ENCODE measurements at places on chromosomes 12 and 14.

DNA sequence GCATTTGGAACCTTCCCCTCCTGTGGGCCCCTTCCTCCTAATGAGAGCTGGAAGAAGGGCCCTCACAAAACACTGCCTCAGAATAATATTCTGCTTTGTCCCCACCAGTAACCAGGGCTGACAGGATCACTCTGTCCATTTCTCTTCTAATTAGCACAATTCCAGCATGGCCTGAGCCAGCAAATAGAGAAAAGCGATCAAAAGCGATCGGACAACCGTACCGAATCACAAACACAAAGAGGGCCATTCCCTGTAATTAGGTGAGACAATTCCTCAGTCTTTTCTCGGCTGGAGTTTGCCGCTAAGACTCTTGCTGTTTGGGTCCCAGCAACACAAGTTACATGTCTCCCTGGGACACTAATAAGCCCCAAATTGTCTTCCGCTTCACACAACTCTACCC lies 35.6 kb upstream of the VSX2 start:
- DNase-seq = no peak

- DNase-seq = no peak
Measured at GRCh38 chr14:34113991-34114390, 163.1 kb upstream of the EGLN3 start.

GRCh38 chr12:11863478-11863906 lies 207.2 kb upstream of the BCL2L14 start:
- no peak for DNase-seq

DNA sequence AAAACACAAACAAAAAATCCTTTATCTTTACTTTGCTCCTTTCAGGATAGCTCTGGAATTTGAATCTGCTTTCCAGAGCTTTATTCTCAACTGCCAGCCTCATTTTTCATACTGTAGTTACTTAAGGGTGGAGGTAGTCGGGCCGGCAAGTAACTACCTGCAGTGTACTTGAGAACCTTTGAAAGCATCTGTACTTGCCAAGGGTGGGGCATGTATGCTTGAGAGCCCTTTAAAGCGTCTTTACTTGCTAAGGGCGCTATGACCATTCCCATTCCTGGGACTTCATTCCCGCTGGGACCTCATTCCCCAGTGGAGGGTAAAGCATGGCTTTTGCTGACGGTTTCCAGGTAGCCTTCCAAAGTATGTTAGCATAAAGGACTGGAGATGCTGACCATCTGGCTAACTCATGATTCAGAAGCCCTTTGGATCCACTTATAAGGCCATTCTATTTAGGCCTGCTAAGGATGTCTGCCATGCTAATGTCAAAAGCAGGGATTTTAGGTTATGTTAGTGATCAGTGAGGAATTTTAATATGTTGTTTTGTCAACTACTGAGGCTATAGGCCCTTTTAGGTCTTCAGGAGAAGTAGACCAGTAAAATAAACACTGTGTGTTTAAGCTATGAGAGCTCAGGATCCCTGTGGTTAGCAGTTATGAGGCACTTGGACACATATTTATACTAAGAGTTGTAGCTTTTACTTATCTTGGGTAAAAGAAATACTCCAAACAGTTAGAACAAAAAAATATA lies 74.9 kb downstream of the CRADD start:
- no peak for DNase-seq

DNA sequence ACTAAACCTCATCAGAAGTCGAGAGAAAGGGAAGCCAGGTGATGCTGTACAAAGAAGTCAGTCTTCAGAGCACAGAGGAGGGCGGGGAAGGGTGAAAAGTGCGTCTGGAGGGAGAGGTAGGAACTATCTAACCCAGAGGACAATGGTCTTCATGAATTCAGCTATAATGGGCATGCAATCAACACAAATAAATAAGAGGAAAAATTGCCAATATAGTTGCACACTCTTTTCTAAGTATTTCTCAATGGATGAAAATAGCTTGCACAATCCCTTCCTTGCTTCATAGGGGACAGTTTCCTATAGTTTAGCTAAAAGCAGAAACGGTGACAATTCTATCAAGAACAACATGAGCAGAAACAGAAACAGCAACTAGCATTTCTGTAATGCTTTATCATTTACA lies 931.2 kb downstream of the AACS start:
- no peak for DNase-seq

GRCh38 chr14:69980457-69981425 lies 101.5 kb downstream of the SMOC1 start:
- no peak for DNase-seq

DNA sequence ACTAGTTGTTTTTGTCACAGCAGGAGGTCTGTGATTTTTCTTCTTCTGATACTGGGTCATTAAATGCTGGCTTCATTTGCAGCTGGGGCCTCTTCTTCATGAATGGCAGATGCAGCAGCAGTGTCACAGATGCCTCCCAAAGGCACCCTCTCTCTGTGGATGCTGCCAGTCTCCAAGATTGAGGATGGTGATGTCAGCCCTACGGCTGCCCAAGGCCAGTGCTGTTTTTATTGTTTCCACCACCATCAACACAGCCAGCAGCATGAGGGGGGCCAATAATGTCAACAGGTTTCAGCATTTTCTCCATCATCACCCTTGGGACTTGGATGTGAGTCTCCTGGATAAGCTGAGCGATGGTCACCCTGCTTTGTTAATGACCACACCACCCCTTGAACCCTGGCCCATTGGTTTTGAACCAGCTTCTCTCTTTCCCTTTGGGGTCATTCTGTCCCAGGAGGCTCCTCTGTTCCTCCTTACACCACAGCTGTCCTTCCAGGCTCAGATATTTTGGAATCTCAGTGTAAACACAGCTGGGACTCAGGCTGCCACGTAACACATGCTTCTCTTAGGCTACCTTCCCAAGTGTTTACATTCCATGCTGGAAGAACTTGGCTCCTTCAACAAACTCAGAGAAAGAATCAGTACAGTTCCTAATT lies 151.7 kb upstream of the DDHD1 start:
- no peak for DNase-seq

DNA sequence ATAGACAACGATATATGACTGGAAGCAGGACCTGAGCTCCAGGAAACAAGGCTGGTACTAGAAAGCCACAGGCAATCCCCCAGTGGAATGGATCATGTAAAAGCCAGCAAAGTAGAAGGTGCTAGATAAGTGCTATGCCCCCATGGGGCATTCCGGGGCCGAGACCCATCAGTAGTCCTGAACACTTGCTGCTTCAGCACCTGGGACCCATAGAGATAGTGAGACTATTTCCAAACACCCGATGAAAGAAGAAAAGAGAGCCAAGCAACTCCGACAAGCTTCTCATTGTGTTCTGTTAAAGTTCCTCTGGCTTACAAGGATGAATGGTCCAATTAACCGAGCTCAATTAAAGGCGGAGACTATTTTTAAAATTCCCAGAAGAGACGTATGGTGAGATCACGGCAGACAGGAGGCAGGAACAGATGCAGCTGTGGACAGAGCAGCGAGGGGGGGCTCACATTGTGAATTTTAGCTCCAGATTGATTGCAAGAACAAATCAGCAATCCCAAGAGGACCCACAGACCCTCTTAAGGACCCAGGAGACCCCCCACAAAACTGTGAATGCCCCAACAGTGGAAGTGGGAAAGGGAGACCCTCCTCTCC lies 142.5 kb upstream of the OVCH1 start:
- DNase-seq = no peak

DNA sequence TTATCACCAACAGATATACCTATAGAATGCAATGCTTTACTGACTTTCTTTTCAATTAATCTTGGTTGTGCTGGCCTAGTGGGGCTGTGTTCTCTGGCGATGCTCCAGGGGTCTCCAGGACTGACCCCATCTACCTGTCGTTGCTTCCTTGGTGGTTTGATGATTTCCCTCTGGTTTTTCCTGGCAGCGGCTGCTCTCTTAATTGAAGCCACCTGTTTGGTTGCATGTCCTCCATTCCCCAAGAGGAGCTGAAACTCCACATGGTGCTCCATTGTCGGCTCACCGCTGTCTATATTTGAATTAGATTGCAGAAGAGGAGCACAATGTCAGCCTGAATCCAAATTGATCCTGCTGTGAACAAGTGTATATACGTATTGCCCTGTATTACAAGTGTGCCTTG lies 7.1 kb upstream of the IFNG-AS1 start:
- no peak for DNase-seq

DNA sequence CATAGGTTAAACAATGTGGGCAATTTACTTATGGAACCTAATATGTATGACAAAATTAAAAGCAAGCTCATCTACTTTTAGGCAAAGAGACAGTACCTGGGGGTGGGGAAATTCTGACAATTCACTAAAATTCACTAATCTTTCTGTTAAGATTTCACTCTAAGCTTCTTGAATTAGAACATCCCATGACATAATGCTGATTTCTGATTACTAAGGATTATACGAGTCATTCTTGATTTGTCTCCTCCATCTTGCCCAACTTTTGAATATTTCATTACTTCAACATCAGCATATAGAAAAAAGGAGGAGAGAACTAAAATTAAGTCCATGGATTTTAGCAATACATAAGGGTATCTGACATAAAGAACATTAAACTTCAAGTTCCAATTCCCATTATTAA lies 2.4 kb downstream of the CEP83 start:
- DNase-seq = no peak

DNA sequence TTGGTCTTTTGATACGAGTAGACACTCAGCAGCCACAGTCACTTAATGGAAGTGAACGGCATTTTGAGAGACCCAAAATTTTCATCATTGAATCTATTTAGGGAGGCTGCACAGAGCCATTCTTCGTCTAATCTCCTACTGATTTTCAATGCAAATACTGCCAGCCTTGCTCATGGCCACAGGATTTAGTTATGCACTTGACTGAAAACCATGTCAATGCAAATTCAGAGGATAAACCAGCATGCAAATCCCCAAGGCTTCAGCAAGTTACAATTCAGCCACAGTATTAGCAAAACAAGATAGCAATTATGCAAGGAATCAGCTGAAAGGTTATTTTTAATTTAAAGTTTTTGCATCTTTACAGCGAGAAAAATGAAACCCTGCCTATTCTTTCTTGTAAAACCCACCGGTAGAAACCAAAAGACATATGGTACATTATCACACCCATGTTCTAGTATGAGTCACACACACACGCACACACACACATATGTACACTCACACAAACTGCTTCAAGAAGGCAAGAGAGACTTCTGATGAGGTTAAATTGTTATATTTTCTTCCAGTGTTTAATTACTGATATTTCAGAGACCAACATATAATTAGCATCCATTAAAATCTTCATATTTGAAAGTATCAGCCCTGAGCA lies 985.3 kb upstream of the FLRT2 start:
- DNase-seq = no peak

DNA sequence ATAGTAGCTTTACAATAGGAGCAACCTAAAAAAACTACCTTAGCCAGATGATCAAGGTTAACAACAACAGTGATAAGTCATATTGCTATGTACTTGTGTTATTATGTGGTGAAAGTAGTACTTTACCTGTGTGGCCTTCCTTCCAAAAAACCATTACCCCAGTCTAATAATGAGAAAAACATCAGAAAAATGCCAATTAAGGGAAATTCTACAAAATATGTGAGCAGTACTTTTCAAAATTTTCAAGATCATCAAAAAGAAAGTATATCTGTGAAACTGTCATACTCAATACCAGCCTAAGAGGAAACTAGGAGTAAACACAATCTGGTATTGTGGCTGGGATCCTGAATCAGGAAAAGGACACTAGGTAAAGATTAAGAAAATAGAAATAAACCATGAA lies 165.3 kb upstream of the PKP2 start:
- DNase-seq = no peak

- DNase-seq = no peak
Measured at GRCh38 chr12:21827083-21827482, 52.6 kb upstream of the KCNJ8 start.

DNA sequence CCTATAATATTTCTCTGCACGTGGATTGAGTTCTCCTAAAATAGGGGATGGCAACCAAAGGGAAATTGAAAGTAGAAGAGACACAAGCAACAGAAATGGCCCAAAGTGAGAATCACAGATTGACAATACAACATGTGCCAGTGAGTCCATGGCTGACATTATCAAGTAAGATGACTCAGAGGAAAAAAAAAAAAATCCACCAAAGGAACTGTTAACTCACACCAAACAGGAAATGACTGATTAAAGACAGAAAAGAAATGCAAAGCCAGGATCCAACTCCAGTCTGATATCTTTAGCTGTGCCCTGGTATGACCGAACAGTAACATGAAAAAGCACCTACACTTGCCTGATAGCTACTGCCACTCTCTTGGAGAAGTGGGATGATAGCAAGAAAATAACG lies 485.0 kb downstream of the PRKD1 start:
- DNase-seq = no peak

GRCh38 chr12:61011767-61012423 lies 1248.3 kb upstream of the USP15 start:
- no peak for DNase-seq

- DNase-seq = no peak
Measured at GRCh38 chr12:110134691-110135411, 10.7 kb downstream of the IFT81 start.

- DNase-seq = no peak
Measured at GRCh38 chr12:76197283-76197682, 112.8 kb upstream of the NAP1L1 start.

DNA sequence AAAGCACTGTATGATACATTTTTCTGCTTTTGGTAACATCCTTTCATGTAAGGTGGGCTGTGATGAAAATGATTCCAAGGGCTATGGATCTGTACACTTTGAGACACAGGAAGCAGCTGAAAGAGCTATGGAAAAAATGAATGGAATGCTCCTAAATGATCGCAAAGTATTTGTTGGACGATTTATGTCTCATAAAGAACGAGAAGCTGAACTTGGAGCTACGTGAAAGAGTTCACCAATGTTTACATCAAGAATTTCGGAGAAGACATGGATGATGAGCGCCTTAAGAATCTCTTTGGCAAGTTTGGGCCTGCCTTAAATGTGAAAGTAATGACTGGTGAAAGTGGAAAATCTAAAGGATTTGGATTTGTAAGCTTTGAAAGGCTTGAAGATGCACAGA lies 22.1 kb upstream of the SRGAP1 start:
- DNase-seq = no peak

DNA sequence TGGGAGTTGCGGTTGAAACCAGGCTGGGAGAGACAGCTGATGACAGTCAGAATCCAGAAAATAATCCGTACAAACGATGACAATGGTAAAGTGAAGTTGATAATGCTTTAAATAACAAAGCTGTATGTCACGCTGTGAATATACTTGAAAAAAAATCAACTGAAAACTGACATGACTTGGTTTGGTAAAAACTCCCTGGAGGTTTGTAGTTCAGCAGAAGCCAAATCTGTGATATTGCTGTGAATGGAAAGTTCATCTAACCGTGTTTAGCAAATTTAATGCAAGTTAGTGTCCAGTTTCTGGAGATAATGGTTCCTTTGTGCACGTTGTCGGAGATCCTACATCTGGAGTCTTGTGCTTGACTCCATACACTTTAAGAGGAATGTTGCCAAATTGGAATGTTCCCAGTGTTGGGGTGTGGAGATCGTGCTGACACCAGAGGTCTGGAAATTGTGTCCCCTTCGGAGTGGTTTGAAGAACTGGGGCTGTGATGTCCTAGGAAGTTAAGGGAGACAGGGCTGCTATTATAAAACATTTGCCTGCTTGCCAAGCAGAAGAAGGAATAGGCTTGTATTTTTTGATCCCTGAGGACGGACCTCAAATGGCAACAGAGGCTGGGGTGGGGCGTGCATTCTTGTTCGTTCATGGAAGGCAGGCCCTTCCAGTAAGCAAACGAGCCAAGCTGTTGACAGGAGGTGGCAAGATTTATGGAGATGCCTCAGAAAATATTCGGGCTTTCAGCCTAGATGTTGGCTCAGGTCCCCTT lies 30.6 kb downstream of the PPFIBP1 start:
- DNase-seq = no peak

GRCh38 chr14:103123634-103124500 lies 606 bp downstream of the TNFAIP2 start:
- DNase-seq = no peak

GRCh38 chr12:58095002-58095401 lies 153.6 kb downstream of the ATP23 start:
- no peak for DNase-seq
